ENCODE measurements at places on chromosomes 5 and 9. TPM values are rescaled to one million over a fixed set of nuclear protein-coding genes. Genes with fewer than 3 reads are reported as not detected.

Gene CDH9
- not detected for total RNA-seq

DNA sequence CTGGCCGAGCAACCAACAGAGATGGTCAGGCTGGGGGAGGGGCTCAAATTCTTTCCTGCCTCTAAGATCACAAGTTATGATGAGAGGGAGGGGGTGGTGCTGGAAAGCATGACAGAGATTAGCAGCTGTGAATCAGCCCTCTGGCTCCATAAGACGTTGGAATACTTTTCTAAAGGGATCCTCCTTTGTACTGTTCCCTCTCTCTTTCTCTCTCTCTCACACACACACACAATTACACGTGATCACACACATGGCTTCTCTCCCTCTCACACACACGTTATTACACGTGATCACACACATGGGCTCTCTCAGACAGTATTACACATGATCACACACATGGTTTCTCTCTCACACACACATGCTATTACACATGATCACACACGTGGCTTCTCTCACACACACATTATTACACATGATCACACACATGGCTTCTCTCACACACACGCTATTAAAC lies at the start of gene SLC45A2:
SLC45A2 (minus strand) TSS at position 23 of the 454 bp plus-strand sequence. CDS start 110 bp downstream, outside the sequence.
- no peak for DNase-seq

GRCh38 chr9:129761901-129762369 lies 9.1 kb upstream of the PTGES start:
- no peak for DNase-seq

DNA sequence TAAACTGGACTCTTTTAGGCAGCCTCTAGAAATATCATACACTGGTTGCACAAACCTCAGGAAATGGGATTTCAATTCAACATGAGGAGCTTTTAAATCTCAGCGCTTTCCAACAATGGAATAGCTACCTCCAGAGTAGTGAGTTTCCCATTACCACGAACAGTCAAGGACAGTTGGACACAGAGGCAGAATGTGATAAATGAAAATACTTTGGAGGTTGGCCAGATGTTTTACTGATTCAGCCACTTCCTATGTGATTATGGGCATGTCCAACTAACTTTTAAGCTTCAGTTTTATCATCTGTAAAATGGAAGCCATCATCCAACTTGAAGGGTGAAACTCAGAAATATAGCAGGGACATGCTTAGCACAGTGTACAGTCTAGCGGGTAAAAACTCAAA lies 2.1 kb downstream of the FBXW2 start:
- DNase-seq = no peak

DNA sequence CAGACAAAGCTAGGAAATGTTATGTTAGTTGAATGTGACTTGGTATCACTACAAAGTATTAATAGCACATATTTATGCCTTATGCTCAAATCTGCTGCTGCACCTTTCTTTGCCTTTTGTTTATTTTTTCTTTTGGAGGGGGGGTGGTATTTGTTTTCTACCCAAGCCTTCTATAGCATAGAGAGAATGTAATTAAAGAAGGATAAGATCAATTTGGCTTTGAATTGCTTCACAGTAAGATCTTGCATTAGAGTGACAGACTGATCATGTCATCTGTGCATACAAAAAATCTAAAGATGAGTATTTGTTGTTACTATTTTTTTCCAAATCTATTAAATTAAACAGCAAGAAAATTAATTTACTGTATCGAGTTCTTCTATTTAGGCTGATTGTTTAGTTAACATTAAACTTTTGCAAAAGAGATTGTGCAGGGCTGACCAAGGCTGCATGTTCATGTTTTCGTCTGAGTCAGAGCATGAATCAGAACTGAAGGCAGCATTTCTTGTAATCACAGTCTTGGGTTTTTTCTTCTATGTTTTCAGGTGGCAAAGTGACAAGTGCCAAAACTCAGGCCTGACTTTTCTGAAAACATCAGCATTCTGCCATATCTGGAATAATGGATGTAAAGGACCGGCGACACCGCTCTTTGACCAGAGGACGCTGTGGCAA lies 1007.1 kb upstream of the WWC1 start:
- no peak for DNase-seq

Gene RNF183
- total RNA-seq = not detected

DNA sequence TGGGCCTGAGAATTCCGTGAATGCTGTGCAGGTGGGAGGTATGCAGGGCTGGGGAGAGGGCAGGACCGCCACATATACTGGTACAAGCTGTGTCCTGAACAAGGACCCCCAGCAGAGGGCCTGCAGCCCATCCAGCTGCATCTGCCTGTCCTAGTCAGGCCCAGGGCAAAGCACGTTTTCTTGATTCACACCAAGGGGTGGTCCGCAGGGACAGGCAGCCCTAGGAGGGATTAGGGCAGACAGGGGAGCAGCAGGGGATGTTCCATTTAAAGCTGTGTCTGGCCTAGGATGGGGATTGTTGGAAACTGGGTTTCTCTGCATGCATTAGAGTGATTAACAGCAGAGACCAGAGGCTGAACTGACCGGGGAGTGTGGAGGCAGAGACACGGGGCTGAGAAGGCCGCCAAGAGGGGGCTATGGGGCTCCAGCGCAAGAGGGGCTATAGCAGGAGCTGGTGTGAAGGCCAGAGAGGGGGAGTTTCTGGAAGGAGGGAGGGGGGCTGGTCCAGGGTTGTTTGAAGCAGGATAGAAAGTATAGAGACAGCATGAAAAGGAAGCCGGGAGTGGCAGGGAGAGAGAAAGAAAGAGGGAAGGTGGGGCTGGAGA lies 2.7 kb downstream of the GRM6 start:
- no peak for DNase-seq

Gene CCL28
- total RNA-seq = 11.9 TPM

DNA sequence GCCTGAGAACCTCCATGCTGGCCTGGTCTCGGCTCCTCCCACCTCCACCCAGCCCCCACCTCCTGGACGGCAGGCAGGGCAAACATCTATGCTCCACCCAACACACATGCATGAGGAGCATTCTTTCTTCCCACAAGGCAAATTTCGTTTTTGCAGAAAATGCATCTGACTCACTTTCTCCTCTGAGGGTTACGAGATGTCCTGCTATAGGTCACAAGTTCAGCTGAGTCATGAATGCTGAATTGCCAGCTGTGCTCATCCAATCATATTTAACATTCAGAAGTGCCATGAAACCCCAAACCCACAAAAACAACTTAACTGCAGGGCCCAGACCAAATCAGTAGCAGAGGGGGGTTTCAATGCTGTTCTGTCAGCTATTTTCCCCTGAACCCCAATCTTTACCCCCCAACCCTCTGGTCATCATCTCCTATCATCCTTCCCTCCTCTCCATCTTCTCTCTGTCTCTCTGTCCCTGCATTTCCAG lies 39.0 kb upstream of the OSMR start:
- DNase-seq = no peak

Gene SPATA31C1
- not detected for total RNA-seq

DNA sequence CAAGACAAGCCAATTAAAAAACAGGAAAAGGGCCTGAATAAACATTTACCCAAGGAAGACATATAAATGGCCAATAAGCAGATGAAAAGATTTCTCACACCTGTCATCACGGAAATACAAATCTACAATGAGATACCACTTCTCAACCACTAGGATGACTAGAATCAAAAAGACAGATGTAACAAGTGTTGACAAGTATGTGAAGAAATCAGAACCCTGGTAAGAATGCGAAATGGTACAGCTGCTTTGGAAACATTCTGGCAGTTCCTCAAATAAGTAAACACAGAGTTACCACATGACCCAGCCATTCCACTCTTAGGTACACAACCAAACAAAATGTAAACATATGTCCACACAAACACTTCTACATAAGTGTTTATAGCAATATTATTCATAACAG lies 32.5 kb downstream of the LEAP2 start:
- DNase-seq = no peak

Gene MLANA
- total RNA-seq = not detected
